ENCODE measurements at places on chromosomes 3 and 15.

GRCh38 chr15:67190326-67190725, 64.1 kb downstream of the AAGAB start:
- DNase-seq, result no peak

DNA sequence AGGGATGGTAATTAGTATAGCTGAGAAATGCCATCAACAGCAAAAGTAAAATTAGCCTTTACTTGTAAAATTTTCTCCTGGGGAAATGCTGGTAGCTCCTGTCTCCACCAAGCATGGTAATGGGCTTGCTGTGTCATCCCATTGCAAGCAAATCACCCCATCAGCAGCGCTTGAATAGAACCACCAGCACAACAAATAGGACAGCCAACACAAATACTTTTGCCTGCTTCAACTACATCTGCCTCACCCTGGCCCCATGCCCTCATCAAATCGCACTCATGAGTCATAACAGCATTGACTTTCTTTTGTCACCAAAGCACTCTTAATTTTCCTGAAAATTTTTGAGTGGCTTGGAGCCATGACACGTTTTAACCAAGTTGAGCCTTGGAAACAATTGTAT, 52.6 kb downstream of the ERC2 start:
- DNase-seq, result no peak

DNA sequence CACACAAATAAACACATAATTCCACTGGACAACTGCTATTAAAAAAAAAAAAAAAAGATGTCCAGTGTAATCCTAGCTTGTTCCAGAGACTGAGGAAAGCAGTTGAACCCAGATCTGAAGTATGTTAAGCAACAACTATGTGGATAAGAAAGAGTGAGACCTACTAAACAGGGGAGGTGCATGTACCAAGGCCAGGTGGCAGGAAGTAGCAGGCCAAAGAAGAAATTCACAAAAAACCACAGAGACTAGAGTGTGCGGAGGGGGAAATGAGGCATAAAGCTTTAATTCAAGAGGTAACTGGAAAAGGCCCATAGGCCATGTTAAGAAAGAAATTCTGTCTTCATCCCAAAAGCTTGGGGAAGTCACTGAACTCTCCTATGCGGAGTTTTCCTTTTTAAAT, 490.0 kb downstream of the NAALADL2 start:
- no peak for DNase-seq

- DNase-seq, result no peak
Observed at GRCh38 chr15:81575436-81576123, 201.6 kb upstream of the TMC3 start.

DNA sequence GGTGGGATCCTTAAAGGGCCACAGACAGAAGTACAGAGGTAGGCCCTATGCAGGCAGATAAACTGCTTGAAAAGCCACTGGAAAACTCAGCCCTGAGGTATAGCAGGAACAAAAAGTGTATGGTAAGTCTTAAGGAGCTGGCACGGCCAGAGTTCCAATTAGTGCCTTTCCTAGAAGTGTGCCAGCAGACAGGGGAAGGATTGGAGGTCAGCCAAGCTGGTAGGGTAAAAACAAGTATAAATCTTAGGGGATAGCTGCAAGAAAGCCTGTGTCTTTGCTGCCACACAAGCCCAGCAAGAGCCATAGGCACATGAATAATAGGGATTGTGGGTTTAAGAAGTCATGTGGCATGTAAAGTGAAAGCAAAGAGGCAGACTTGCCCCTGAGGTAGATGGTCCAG, 582.5 kb downstream of the PLOD2 start:
- no peak for DNase-seq

- DNase-seq, result no peak
Observed at GRCh38 chr15:41999290-42000285, 21.3 kb downstream of the PLA2G4E start.

DNA sequence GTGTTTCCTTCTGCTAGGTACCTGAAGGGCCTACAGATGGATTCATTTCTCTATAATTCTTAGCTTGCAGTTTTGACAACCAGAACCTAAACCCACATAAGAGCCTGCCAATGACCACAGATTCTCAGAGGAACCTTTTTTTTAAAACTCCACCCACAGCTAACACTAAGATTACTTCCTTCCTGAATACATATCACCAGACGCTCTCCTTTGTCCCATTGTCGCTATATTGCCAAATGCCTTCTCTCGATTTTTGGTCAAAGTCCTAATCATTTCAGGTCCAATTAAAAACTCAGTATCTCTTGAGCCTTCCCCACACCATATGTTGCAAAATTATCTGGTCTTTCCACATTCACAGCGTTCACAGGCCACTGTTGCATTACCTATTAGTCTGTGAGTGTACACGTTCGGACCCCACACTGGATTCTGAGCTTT, 12.4 kb downstream of the ZNF710 start:
- no peak for DNase-seq
